H7 (cell line): ENCODE measurements at places on chromosomes 16 and 17.

- DNase-seq: peak; percentile 77
Measured at GRCh38 chr17:82439829-82440365, 10.7 kb downstream of the CYBC1 start.

DNA sequence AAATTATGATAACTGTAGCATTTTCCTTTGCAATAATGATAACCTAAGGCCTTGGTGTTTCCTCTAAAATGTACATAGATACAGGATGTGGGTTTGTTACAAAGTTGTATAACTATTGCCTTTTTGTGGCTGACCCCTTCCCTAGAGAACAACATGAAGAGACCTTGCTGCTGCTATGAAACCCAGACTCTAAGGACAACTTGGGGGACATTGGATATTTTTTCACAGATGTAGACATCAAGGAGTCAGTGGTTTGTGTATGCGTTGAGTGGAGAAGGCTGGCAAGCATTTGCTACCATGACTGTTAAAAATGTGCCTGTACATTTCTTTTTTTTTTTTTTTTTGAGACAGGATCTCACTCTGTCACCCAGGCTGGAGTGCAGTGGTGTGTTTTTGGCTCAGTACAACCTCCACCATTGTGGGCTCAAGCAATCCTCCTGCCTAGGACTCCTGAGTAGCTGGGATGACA, 12.3 kb downstream of the HMOX2 start:
- DNase-seq: no peak

DNA sequence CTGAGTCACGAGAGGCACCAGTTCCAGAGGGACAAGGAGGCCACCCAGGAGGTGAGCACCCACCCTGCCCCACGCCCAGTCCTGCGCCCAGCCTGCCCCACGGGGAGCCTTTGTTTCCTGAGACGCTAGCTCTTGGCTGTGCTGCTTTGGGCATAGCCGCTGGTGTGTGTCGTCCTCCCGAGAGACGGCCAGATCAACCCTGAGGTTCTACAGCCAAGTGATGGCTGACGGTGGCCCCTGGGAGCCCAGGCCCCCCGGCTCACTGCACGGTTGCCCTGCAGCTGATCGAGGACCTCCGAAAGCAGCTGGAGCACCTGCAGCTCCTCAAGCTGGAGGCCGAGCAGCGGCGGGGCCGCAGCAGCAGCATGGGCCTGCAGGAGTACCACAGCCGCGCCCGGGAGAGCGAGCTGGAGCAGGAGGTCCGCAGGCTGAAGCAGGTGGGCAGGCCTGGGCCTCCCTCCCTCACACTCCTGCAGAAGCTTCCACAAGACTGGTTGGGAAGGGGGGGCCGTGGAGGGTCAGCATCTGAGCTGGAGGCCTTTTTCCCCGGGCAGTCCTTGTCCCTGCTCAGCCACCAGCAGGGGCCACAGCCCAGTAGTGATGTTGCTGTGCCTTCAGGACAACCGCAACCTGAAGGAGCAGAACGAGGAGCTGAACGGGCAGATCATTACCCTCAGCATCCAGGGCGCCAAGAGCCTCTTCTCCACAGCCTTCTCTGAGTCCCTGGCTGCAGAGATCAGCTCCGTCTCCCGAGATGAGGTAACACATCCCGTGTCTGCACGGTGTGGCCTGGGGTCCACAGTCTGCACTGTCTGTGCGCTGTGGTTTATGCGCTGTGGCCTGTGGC, 7.4 kb upstream of the CAPN15 start:
- no peak for DNase-seq

GRCh38 chr16:49440156-49441065, 66.8 kb downstream of the C16orf78 start:
- no peak for DNase-seq

- peak; percentile 99 for DNase-seq
Measured at GRCh38 chr16:75251280-75252048, at the start of gene BCAR1. Gene BCAR1 (minus strand): TSS chr16:75251624. CDS start chr16:75251482, 142 bp downstream.

GRCh38 chr17:27882162-27882840, 10.9 kb downstream of the LYRM9 start:
- DNase-seq: no peak

DNA sequence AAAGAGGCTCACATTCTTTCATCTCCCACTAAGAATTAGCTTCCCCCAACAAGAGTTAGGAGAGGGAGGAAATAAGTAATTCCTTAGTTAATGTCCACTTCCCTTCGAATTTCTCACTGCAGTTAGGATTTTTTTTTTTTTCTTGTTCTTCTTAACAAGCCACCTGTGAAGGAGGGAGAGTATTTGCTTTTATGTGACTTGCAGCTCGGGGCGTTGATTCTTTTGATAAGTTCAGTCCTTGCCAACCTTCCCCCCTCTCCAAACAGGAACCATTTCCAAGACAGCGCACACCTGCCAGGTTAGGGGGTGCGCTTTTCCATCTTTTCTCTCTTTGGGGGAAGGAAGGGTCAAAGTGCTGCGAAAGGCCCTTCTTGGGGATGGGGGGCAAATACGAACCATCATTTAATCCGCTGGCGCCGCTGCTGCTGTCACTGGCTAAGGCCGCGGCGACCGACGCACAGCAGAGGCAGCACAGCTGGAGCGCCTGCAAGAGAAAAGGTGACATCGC, 758 bp downstream of the ADAMTS18 start:
- DNase-seq: no peak

GRCh38 chr17:65727246-65727645, 165.8 kb upstream of the AXIN2 start:
- no peak for DNase-seq

GRCh38 chr17:57375040-57375769, 118.9 kb downstream of the MSI2 start:
- no peak for DNase-seq

GRCh38 chr16:90011908-90012501, 7.3 kb downstream of the DBNDD1 start:
- no peak for DNase-seq

GRCh38 chr17:79558091-79558900, 52.6 kb downstream of the RBFOX3 start:
- peak; percentile 43 for DNase-seq

DNA sequence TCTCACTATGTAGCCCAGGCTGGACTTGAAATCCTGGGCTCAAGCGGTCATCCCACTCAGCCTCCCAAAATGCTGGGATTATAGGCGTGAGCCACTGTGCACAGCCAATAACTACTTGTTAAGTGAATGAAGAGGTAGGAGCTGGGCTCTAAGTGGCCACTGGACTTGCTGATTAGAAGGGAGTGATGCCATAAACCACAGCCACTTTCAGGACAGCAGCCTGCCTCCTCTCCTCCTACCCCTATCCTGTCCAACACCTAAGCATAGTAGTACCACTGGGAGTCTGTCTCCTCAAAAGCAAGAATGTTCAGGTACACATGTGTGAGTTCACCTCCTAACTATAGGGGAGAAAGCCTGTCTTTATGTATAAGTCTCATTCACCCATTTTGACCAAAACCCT, 12.2 kb upstream of the COG7 start:
- no peak for DNase-seq

DNA sequence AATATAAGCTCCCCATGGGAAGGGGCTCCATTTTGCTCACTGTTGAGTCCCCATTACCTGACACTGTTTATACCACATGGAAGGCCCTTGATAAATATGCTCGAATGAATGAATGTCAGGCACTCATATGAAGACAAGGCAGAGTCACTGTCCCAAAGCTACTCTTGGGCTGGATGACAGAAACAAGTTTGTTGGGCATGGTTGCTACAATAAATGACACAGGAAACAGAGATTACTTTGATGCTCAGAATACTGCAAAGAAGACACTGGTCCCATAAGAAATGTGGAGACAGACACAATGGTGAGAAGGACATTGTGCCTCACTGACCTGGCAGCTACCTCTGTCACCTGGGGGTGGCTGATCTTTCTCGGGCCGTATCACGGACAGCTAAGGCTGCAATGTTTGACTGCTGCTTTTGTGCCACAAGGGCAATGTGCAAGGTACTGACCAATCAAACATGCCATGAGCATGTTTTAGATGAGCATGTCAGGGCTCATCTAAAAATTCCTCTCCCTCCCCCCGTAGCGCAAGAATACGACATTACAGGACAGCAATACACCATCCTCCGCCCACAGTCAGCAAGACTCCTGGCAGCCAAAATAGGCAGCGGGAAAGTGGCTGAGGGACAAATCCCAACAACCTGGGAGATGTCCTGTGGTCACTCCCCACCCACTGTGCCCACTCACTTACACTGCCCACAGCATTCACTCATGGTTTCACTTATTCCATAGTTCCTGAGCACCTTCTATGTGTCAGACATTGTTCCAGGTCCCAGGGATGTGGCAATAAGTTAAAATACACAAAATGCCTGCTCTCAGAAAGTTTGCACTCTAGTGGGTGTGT, 5.0 kb downstream of the PIK3R6 start:
- DNase-seq: no peak

GRCh38 chr16:81519301-81520150, 74.9 kb downstream of the CMIP start:
- no peak for DNase-seq

DNA sequence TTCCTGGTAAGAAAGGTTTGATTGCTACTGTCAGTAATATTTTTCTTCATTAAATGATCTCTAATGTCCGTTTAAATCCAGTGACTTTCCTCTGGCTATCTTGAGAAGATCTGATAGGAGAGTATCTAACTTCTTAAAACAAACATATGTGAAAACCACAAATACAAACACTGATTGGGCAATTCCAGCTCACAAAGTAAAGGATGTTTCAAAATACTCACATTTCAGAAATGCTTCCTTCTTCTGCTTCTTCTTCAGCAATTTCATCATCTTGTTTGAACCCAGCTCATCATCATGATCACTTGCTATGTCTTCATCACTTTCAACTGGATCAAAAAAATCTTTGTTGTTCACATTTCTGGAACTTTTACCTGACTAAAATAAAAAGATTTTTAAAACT, 64.3 kb upstream of the RBL2 start:
- no peak for DNase-seq

- no peak for DNase-seq
Measured at GRCh38 chr17:40938981-40939380, 1.5 kb upstream of the KRT23 start.

- no peak for DNase-seq
Measured at GRCh38 chr16:11308493-11309283, 27.6 kb upstream of the PRM1 start.

DNA sequence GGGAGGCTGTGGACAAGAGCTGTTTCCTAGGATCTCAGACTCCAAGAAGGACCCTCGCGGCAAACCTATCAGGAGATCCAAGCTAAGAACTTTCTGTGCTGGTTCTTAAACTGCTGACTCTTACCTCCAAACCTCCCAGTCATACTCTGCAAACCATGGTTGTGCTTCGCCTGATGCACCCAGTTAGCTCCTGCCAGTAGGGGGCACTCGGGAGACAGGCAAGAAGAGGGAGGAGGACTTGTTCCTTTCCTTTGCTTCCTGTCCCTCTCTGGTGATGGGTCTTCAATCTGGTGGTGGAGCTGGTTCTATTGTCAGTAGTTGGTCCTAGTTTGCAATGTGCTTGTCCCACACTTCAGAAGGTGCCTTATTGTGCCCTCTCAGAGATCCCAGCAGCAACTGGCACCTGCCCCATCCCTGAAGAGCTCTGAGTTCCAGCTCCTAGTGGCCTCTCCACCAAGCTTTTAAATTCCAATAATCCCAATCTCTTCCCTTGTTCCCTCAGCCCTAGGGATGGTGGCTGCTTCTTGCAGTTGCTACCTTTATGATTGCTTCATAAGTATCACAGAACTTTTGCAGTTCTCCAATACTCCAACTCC, 113.5 kb upstream of the RPL38 start:
- peak; percentile 89 for DNase-seq

- no peak for DNase-seq
Measured at GRCh38 chr17:20999841-21000532, 42.8 kb downstream of the USP22 start.

DNA sequence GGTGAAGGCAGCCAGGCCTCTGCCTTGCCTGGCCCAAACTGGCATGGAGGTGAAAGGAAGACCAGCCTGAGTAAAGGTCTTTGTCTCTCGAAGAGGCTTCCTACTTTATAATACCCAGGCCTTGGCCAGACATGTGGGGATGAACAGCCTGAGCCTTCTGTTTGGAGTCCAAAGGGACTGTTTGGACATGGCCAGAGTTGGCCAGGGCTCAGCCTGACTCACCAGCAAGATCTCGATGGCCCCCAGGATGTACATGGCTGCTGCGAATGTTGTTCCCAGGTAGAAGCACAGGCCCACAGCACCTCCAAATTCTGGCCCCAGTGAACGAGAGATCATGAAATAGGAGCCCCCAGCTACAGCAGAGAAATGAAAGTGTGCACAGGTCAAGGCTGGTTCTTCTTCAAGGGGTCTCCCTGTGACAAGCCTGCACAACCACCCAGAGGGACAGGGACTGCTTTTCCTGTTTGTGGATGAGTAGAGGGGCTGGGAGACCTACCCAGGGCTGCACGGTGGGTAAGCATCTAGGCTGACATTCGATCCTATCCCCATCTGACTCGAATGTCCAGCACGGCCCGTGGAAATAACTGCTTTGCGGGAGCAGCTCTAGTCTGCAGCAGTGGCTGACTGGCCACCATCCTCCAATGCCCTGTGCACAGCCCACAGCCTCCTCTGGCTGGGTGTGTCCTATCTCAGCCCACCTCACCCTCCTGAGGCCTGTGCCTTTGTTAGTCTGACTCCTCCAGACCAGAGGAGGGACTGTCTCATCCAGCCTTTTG, 10.7 kb upstream of the LCAT start:
- no peak for DNase-seq
